ENCODE measurements at places on chromosomes 3 and 15. TPM values are rescaled to one million over a fixed set of nuclear protein-coding genes. Genes with fewer than 3 reads are reported as not detected.

COL7A1 gene
- polyA plus RNA-seq: 14.7 TPM

SLC9C1 gene
- 0.80 TPM for polyA plus RNA-seq

EFHB gene
- 2.2 TPM for polyA plus RNA-seq

DUOXA2 gene
- polyA plus RNA-seq: not detected

PIERCE2 gene
- 8.1 TPM for polyA plus RNA-seq
